CD4-positive, alpha-beta T cell treated with Interleukin-15 for 4 hours (primary cell): ENCODE measurements at places on chromosomes 12 and 14.

DNA sequence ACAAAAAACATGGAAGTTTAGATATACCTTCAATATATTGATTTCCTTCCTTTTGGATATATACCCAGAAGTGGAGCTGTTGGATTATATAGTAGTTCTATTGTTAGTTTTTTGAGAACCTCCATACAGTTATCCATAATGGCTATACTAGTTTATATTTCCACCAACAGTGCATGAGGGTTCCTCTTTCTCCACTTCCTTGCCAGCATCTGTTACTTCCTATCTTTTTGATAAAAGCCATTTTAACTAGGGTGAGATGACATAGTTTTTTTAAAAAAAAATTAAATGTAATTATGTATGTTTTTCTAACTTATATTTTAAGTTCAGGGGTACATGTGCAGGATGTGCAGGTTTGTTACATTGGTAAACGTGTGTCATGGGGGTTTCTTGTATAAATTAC is 10.0 kb upstream of the SLC38A4 start:
- no peak for DNase-seq

DNA sequence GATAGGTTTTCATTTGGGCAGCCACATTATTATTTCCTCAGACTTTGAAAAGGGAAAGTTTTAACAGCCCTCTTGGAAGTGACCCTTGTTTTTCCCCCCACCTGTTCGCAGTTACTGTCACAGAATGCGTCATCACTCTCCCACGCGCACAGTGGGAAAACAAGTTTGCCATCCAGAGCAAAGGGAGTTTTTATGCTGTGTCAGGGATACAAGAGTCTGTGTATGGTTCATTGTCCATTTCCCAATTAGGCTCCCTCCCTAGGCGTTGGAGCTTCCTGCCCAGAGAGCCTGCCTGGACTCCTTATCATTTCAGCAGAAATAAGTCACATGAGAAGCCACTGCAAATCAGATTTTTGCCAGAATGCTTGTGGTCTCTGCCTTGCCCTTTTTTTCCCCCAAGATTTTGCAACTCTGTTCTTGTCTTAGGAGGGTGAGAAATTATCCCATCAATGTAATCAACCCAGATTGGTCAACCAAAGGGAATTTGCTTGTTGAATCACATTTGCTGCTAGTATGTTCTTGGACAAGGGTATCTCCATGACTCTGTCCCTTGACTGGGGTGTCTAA is 104.1 kb downstream of the IGF1 start:
- no peak for DNase-seq

GRCh38 chr12:64500394-64500793 is 48.5 kb downstream of the TBK1 start:
- DNase-seq: no peak

DNA sequence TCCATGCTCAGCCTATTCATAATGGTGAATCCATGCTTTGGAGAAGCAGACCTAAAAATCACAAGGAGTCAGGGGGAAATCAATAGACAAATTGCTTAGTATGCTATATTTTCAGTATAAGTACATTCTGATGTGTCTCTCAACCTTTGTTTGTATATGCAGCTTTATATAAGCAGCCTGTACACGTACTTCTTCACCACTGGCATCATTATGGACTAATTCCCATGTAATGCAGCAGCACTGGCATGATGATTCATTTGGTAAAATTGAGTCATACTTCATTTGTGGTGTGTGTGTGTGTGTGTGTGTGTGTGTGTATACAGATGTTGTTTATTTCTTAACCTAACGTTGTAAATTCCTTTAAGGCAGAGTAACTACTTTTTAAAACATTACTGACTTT is 10.9 kb downstream of the DCP1B start:
- DNase-seq: peak; percentile 58

GRCh38 chr12:92551853-92552397 is 150.9 kb upstream of the PLEKHG7 start:
- DNase-seq: no peak

DNA sequence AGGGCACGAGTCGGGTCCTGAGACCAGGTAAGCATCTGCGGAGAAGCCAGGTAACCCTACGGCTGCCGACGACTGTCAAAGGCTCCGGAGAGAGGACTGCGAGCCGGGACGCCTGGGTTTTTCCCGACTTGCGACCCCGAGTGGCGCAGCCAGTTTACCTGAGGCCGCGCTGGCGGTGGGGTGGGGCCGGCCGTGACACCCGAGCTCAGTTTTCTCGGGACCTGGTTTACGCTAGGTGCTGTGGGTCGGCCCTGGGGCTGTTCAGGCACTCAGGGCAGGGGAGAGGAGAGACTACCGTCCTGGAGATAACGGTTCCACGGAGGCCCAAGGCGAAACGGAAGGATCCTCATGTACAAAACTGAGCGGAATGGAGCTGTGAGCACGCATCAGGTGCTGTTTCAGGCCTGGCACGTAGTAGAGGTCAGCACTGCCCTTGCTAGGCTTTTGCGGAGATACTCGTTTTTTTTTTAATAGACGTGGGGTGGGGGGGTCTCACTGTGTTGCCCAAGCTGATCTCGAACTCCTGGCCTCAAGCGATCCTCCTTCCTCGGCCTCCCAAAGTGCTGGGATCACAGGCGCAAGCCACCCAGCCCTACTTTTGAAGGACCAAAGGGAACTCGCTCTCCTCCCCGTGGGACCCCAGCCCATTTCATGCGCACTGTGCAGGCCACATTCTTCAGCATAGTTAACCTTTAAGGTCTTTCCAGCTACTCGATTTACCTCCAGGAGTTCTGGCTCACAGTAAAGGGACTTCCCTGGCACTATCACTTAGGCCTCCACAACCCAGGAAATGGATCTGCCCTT is 471 bp downstream of the MTRFR start:
- no peak for DNase-seq

GRCh38 chr14:99647411-99647810 is 2.5 kb downstream of the HHIPL1 start:
- no peak for DNase-seq

- no peak for DNase-seq
These were observed 553.7 kb downstream of the FOXG1 start for GRCh38 chr14:29320286-29320685.
